ENCODE measurements at places on chromosomes 3 and 15.

- no peak for DNase-seq
Observed at GRCh38 chr3:179716811-179717210, 64.0 kb downstream of the USP13 start.

DNA sequence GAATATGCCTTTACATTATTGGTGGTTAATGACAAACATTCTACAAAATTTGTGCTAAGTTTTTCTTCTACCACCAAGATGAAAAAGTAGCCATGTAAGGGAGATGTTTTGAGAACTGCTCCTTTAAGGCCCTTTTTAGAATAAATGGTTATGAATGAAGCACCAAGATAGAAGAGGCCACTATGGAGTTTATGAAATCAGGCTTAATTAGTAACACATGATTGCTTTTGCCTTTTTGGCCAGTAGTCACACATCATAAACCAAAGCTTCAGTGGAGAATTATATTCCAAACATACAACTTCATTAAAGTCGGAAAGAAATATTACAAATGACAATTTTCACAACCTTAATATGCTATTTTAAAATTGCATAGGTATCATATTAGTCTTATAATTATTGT lies 331.7 kb downstream of the RBMS3 start:
- DNase-seq, result no peak

- no peak for DNase-seq
Observed at GRCh38 chr3:134881305-134881704, 86.2 kb downstream of the EPHB1 start.

DNA sequence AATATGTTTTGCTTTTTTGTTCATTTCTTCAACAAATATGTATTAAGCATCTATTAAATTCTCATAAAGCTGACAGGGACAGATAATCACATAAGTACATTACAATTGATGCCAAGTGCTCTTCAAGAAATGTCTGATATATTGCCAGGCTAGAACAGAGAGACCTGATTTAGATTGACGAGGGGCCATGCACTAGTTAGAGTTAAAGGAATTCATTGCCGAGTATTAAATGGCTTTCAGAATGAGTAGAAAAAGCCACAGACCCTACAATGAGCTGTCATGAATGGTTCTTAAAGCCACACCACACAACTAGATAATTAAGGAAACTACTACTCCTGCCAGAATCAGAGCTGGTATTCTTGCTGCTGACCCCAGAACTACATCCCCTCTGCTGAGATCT lies 250.2 kb upstream of the MME start:
- DNase-seq, result no peak

GRCh38 chr3:45807681-45808540 lies 11.6 kb upstream of the SLC6A20 start:
- DNase-seq, result no peak

DNA sequence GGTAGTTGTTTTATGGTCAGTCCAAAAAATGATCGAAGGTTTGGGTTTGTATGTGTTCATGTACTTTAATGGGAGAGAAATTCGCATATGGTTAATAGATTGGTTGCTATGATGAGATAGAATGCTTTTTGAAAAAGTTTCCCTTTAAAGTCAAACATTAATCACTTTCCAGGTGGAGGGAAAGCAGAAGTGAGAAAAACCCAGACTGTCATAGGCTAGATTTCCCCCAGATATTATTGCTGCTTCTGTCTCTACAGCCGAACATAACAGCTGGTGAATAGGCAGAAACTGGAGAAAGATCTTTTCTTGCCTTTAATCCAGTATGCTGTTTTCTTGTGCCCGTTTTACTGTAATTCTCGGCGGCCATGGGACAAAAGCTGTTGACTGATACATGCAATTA lies 287.6 kb downstream of the SOX2 start:
- no peak for DNase-seq

DNA sequence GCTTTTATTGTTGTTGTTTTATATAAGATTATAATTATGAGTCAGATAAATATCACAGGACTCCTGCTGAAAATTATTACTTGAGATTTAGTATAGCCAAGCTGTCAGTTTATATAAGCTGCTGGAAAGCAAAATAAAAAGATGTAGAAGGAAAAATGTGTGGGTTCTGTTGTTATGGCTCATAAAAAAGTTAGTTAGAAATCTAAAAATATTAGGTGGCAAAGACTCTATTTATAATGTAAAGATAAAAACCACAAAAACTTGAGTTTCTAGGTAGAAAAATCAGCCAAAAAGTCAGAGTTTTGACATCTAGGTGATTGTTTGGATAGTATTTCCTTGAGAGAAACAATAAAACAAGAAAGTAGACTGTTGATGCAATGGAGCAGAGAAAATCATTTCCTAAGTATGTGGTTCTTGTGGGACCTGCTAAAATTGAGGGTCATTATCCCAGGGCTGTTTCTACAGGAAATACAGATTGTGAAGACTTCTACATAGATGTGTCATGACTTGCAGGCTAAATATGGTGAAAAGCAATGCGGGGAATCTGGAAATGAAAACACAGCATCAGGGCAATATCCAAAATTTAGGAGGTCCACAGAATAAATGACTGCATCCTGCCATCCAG lies 1109.6 kb upstream of the CADM2 start:
- DNase-seq, result no peak

GRCh38 chr3:37198996-37199395 lies 24.6 kb upstream of the LRRFIP2 start:
- no peak for DNase-seq

DNA sequence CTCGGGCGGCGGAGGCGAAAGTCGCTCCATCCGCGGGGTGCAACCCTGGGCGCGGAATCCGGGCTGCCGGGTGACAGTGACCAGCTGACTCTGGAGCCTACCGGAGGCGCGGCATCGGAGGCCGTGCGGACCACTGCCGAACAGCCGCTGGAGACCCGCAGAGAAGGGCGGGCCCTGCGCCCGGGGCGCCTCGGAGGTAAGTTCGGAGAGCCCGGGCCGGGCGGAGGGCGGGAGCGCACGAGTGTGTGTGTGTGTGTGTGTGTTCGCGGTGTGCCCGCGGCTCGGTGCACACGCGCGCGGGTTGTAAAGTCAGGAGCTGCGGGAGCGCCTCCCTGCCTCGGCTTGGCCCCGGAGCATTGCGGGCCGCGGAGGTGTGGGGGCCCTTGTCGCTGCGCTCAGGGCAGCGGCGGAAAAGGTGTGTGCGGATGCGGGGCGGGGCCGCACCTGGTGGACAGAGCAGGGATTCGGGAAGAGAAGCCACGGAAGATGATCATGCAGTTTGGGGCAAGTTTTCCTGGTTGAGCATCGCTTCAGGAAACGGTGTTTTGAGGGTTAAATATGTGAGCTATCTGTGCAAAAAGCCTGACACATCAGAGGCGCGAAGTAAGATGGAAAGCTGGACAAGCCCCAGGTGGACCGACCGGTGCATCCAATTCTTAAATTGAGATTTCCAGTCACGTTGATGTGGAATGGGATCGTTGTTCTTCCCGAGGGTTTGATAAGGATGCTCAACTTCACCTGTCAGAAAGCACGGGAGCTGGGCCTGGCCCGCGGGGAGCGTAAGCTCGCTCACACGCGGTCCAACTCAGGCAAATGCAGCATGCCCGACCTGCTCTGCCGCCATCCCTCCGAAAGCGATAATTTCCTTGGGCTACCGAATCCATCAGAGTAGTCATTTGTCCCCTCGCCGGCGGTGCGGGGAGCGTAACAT lies 474 bp downstream of the MINAR1 start:
- no peak for DNase-seq

DNA sequence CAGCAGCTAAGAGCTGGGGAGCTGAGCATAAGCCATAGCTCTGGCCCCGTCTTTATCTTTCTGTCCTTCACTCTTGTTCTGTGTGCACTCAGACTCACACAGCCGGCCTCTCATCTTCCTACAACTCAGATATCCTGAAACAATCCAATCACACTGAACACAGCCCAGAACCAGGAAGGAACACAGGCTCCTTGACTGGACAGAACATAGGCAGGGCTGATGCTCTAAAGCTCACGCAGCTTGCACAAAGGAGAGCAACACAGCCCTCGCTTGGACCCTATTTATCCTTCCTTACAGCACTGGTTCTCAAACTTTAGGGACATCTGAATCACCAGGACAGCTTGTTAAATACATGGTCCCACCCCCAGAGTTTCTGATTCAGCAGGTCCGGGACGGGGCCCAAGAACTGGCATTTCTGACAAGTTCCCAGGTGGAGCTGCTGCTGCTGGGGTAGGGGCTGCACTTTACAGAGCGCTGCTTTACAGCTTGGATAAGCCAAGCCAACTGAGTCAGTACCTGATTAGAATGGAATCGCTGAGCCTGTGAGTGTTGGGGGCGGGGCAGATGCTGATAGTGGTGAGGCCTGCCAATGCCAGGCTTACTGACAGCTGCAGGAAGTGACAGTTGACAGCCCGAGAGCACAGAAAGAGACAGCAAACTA lies 65.1 kb downstream of the MRPL46 start:
- DNase-seq, result peak; percentile 34

- DNase-seq, result no peak
Observed at GRCh38 chr3:150680562-150680961, 23.2 kb downstream of the ERICH6 start.

GRCh38 chr3:87207460-87207859 lies 19.6 kb upstream of the CHMP2B start:
- DNase-seq, result no peak

GRCh38 chr3:183449791-183450190 lies 21.4 kb upstream of the MCF2L2 start:
- no peak for DNase-seq

- peak; percentile 9 for DNase-seq
Observed at GRCh38 chr3:63278171-63279004, at the start of gene SYNPR. TSS of gene SYNPR (plus strand) at chr3:63278308.

GRCh38 chr15:60751985-60752952 lies 273.3 kb upstream of the ICE2 start:
- no peak for DNase-seq

DNA sequence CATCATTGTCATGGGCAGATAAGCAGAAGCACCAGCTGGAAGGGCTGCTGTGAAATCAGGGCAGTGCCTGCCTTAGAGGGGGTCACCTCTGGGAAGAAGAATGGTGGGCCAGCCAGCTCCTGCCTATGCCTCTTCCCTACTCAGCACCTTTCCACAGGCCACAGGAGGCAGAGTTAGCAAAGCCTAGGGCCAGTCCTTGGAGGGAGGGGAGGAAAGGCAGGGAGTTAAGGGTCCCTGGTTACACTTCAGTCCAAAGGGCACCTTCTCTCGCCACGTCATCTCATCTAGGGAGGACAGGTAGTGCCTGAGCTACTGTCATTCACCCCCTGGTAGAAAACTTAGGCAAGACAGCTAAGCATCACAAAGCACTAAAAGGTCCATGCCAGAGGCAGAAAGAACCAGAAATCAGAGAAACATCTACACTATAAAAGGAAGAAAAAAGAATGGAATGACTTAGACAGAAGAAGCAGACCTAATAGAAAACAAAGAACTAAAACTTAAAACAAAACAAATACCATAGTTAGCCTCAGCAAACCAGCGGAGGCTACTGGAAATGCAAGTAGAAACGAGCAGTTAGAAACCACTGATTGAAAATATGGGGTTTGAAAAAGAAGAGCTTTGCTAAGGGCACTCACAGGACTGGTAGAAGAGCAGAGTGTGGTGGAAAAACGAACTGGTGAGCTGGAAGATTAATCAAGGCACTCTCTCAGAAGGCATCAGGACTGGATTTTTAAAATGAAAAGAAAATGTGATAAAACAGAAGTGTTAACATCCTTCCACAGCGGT lies 84.2 kb downstream of the OSBPL10 start:
- no peak for DNase-seq

DNA sequence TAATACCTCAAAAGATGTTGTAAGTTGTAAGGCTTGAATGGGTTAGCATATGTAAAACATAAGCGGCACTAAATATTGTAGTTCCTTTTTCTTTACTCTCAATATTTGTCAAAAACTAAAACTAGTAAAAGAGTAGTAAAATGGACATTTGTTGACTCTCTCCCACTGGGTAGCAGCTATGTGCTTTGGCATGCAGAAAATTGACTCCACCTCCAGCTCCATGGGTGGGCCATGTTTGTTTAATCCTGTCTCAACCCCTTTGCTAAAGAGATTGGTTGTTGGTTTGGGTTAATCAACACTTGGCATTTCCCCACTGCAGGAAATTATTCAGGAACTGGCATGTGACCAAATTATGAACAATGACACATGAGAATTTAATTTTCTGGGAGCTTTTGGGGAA lies 114.8 kb downstream of the EOMES start:
- no peak for DNase-seq

DNA sequence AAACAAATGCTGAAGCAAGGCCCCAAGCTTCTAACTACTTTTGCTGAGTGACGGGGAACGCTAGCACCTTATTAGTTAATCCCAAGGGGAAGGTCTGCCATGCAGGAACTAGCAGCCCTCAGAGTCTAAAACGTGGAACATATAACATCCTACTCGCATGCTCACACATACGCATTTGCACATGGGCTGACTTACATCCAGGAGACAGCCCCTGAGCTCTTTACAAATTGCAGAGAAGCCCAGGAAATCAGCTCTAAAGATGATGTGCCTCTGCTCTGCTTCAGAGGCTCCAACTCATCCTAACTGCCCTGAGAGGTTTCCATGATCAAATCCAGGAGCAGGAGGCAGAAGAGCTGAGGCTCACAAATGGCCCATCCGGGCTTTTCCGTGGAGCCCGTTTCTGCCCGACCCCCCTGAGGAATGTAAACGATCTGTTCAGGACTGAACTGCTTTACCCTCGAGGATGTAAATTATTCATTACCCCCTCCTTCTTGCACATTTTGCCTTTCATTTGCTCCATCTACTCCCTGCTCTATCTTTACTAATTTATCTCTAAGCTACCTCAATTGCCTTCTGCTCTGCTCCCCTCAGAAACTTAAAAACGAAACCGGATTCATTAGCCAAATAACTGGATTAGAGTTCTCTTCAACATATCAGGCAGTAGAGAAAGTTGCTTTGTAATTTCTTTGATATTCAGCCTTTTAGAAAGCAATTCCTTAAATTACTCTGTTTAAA lies 141.9 kb upstream of the CCDC54 start:
- DNase-seq, result no peak

GRCh38 chr3:141427764-141428163 lies 59.1 kb upstream of the RASA2 start:
- DNase-seq, result no peak
